CD4-positive, alpha-beta T cell treated with Interleukin-6 at 100 ng/mL for 8 hours (primary cell): ENCODE measurements at places on chromosomes 5 and 9.

- no peak for DNase-seq
These were observed 47.0 kb downstream of the SH3GL2 start for GRCh38 chr9:17625644-17626388.

DNA sequence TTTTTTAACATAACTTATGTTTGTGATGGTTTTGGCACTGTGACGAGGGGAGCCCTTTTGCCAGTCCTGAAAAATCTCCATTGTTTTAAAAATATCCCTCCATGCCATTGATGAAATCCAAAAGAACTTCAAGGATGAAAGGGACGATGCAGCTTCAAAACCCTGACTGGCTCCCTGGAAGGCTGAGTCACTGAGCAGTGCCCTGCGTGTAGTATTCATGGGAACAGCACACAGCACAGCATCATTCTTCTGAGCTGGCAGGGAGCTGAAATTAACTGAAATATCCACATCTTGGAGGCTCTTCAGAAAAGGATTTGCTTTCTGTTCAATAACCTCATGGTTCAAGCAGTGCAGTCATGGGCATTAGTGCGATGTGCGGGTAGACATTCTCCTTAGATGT lies 29.7 kb downstream of the PDE4D start:
- DNase-seq: no peak

- DNase-seq: no peak
These were observed 54.4 kb downstream of the ARSB start for GRCh38 chr5:78930721-78931120.

DNA sequence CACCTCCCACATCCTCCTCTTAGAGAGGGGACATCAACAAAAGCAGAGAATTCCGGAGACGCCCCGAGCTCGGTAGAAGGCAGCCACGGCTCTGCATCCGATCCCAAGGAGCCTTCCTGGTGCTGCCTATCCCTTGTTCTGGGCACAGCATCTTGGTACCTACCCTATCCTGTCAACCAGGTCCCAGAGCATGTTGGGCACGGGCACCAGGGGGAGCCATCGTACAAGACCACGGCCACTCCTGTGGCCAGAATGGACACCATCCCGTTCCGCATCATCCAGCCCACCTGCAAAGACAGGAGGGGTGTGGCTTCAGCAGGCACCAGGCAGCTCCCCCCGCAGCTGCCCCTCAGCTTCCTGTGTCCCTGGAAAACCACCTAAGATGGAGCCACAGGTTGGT lies 62.7 kb upstream of the ZNF354A start:
- no peak for DNase-seq

DNA sequence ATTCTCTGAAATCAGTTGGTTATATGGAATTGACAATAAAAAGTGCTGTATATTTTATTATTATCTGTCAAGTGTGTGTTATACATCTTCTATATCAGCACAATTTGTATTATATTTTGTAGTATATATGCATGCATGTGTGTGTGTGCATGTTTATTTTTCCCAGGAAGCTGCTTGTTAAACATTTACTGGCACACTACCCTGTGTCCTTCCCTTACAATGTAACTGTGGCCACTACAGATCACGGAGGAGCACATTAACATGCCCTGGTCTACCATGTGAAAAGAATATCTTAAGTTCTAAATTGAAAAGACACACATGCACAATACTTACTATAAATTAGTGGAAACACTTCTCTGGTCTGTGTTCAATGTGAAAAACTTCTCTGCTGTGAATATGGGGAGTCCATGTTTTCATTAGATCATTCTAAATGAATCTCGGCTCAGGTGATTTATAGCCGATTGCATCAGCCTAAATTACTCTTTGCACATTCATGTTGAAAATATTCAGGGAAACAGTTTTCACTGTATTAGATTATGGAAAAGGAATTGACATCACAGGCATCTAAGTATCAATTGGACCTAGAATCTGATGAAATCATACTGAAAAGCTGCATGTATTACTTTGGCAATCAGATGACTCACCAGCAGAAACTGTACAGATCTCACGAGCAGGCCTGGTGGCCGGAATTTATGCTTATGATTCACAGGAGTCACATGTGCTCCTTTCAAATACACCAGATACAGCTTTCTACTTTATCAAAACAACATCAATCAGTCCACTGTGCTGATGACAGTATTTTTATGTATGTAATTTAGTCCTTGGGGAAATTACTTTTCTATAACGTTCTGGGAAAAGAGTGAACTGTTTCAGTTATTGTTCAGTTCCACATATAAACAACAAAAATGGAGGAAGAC lies 39.4 kb downstream of the LURAP1L start:
- no peak for DNase-seq

GRCh38 chr5:157877821-157878220 lies 18.9 kb upstream of the CLINT1 start:
- DNase-seq: no peak

GRCh38 chr5:175382171-175382570 lies 61.8 kb downstream of the DRD1 start:
- no peak for DNase-seq

DNA sequence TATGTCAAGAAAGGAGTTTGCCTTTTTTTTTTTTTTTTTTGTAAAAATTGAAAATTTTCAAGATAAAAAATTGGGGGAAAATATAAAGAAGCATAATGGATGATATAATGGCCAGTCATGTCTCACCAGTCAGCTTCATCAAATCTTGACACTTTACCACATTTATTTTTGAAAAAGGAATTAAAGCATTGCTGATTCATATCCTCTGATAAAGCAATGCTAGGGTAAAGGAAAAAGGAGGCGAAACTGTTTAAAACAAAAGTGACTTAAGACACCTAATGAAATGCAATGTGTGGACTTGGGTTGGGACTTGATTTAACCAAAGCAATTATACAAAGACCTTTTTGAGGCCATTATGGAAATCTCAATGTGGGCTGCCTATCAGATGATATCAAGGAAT lies 208.5 kb downstream of the ARHGAP26 start:
- no peak for DNase-seq

DNA sequence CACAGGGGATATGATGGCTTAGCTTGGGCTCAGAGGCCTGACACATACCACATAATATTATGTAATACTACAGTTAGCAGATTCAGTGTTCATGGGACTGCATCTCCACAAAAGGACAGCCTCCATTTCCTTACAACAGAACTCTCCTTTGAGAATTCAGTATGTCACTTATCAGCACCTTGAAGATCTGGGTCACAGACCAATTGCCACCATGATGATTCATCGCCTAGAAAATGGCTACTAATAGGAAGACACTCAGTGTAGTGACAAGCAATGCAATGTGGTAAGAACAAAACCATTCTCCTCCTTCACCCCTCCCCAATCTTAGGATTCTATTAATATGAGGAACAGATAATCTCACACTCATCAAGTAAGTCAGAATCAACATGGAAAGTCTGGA lies 38.7 kb upstream of the PRLR start:
- DNase-seq: no peak

GRCh38 chr5:14213813-14214585 lies 70.9 kb downstream of the TRIO start:
- DNase-seq: no peak

DNA sequence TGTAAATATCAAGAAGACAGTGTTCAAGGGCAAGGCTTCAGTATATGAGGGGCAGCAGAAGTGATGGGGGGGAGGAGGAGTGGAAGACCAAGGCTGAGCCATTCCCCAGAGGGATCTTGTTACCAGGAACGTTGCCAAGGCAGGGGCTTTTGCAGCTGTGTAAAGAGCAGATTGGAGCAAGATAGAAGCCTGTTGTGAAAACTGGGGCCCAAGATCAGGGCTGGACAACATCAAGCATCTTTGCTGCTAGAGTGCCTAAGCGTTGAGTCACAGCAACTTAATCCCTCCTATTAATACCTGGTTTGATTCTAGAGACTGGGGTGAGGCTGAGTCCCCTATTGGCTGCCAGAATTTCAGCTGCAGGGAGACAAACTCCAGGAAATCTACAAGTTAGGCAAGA lies 18.4 kb upstream of the ERCC6L2 start:
- no peak for DNase-seq

GRCh38 chr5:83172655-83173054 lies 95.3 kb downstream of the XRCC4 start:
- no peak for DNase-seq

GRCh38 chr5:123520677-123521247 lies 8.8 kb downstream of the CSNK1G3 start:
- no peak for DNase-seq

GRCh38 chr5:136164226-136164625 lies 28.7 kb downstream of the SMIM32 start:
- no peak for DNase-seq

GRCh38 chr5:22625451-22625850 lies 227.7 kb downstream of the CDH12 start:
- DNase-seq: no peak

DNA sequence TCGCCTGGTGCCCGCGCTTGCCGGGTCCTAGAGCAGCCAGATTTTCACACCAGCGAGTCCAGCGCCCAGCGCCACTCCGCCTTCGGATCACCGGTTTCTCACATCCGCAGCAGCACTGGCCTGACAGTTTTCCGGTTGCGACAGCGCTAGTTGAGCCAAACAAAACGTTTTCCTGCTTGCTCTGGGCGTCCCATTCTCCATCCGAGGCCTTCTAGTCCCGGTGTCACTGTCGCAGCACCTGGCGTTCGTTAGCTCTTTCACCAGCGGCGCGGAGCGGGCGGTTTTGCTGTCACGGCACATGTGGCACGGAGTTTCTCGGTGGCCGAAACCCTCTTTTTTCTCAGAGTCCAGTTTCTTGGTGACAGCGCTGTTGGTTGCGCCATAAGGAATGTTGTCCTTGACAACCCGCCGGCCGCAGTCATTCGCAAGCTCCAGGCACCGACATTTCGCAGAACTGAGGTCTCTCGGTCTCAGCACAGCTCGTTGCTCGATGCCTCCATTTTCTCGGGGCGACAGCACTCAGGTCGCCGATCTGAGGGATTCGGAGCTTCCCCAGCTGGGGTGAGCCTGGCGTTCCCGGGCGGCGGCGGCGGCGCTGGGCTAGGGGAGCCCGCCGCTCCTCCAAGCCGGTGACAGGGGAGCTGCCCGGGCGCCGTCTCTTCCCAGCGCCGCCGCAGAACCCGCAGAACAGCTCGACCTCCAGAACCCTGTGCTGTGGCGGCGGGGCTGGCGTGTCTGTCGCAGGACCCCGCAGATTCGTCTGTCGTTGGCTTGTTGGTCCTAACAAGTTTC lies 47.8 kb downstream of the ANXA2R start:
- DNase-seq: peak; percentile 83

DNA sequence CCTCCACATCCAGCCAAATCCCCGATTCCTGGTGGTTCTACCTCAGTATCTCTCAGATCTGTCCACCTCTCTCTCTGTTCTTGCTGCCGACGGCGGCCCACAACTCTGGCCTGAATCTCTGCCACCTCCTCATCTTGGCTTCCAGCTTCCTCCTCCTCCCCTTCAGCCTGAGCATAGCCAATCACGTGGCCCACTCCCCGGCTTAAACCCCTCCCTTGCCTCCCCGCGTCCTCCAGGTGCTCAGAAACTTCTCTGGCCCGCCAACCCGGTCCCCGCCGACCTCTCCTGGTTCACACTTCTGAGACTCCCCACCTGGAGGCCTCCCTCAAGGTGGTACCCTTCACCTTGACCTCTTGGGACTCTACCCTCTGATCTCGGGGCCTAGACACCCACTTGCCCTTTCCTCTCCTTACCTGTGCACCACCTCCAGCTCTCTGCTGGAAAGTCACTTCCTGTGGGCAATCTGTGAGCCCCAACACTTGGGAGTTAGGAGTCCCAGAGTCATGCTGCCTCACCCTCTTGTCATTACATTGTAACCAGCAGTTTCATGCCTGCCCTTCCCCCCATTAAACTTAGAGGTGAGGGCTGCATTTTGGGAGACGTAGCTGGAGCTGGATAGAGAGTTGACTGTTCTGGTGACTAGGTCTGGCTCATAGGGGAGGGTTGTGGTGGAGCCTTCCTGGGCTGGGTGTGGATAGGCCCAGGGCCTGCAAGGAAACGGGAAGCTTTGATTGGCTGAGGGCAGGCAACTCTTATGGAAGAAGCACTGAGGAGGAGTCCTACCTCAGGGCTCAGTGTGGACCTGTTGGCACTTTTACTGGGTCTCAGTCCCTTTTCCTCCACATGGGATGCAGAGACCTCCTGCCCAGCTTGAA lies 4.5 kb upstream of the SET start:
- peak; percentile 79 for DNase-seq

GRCh38 chr5:132662925-132663770 lies 5.2 kb downstream of the IL13 start:
- no peak for DNase-seq

DNA sequence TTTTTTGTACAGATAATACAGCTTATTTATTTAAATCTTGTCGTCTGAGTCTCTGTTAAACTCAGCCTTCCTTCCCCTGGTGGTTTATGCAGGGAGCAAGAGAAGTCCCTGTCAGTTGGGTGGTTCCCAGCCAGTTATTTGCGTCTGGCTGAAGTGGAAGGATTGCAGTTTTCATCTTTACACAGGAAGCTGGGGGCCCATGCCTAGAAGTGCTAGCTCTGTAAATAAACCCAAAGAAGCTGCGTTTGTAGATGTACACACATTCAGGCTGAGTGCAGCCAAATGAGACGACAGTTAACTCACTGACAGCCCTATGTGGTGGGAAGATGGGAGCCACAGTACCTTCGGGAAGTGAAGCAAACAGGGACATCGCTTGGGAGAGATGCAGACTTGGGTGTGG lies 122.1 kb downstream of the SAXO1 start:
- DNase-seq: no peak

- DNase-seq: no peak
These were observed 42.6 kb upstream of the NPR3 start for GRCh38 chr5:32668552-32668951.

- DNase-seq: no peak
These were observed 32.8 kb upstream of the SPRY4 start for GRCh38 chr5:142357469-142358090.

GRCh38 chr5:39560726-39561125 lies 135.9 kb upstream of the DAB2 start:
- no peak for DNase-seq

DNA sequence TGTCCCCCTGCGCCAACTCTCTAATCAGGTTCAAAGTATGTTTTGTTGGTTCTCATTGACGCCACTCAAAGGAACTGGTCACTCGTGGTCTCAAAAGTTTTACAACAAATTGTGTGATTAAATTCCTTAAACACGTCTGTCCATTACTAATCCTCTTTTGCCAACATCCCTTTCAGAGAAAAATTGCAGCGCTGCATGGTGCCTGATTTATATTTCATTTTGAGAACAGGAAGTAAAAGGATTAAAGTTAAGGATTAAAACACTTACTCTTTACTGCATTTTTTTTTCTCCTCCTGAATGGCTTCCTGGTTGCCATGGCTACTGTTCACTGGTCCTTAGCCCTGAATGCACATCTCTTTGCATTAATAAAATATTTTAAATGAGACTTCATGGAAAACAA lies 383.5 kb downstream of the GLIS3 start:
- no peak for DNase-seq

GRCh38 chr9:6356904-6357303 lies 28.7 kb downstream of the TPD52L3 start:
- DNase-seq: no peak
